ENCODE measurements at places on chromosomes 13 and 19.

GRCh38 chr13:35164324-35164932 is 222.4 kb downstream of the NBEA start:
- no peak for DNase-seq

- DNase-seq: no peak
Observed at GRCh38 chr19:41564515-41565378, 11.2 kb upstream of the CEACAM21 start.

- no peak for DNase-seq
Observed at GRCh38 chr13:76438050-76438449, 448.2 kb downstream of the KCTD12 start.

DNA sequence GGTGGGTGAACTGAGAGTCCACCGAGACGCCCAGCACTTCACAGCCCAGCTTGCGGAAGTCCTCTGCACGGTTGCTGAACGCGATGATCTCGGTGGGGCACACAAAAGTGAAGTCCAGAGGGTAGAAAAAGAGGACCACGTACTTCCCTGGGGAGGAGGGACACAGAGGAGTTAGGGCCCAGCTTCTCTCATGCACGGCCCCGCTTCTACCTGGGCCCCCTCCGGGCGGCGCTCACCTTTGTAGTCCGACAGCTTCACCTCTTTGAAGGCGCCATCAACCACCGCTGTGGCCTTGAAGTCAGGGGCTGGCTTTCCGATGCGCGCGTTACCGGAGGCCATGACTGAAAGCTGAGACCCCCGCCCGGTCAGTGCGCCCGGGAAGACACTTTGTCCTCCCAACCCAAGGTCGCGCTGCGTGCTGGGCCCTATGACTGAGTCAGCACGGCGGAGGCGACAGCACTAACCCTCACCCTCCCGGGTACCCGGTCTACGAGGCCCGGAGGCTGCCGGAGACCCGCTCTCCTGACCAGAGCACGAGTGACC is 606 bp downstream of the PRDX2 start:
- DNase-seq: no peak

DNA sequence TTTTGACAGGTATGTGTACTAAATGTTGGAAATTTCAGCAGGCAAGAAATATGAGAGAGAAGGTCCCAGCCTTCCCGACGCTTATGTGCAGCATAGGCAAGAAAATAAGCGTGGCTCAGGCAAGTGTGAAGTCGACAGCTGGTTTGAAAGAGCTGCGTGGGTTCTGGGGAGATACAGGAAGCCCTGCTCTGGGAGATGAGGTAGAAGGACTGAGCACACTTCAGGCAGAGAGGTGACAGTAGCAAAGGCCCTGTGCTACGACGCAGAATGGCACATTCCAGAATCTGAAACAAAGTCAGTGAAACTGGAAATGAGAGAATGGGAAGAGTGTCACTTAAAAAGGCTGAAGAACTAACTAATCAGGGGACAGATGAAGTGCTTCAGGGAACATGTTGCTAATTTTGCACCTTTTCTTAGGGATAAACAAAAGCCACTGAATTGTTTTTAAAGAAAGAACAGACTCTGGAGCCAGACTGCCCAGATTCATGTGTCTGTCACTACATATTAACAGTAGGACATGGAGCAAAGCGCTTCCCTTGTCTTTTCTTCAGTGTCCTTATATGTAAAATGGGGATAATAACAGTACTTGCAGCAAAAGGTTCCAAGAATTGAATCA is 160.1 kb downstream of the SPRY2 start:
- no peak for DNase-seq

DNA sequence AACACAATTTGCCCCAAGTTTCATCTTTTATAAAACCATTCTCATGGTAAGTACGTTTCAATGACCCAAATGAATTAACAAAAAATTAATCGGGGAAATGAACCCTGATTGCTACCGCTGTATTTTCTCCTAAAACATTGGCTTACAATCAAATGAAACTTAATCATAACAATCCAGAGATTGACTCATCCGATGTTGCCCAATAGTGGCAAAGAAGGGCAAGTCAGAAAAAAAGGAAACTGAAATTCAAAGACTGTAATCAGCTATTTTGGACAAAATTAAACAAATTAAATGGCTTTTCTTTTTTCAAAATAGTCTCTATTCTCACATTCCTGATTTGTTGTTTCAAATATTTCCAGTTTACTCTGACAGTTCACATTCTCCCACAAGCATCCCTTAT is 3.9 kb upstream of the ACOD1 start:
- DNase-seq: no peak

GRCh38 chr13:44400736-44401135 is 27.1 kb downstream of the SERP2 start:
- no peak for DNase-seq

GRCh38 chr19:14616407-14616806 is 33.5 kb downstream of the CLEC17A start:
- no peak for DNase-seq

DNA sequence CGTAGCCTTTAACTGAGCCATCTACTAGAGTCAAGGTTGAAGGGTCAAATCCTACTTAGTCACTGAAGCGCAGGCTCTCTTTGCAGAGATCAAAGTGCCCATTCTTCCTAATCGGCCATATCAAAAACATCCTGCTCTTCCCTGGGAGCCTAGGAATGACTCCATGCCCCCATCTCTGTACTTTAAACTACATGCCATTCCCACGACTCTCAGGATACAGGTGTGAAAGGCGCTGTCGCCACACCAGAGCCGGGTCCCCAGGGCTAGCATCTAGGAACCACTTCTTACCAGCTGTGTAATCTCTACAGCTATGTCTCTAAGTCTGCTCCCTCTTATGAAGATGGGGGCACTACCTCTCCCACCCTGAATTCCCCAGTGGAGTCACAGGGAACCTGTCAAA is 22.3 kb downstream of the IRS2 start:
- no peak for DNase-seq

GRCh38 chr19:8501516-8501915 is 924 bp downstream of the PRAM1 start:
- no peak for DNase-seq

GRCh38 chr19:43784981-43785808 is 4.4 kb upstream of the KCNN4 start:
- DNase-seq: peak; percentile 80

GRCh38 chr13:24381541-24382265 is 72.3 kb downstream of the C1QTNF9 start:
- DNase-seq: no peak

DNA sequence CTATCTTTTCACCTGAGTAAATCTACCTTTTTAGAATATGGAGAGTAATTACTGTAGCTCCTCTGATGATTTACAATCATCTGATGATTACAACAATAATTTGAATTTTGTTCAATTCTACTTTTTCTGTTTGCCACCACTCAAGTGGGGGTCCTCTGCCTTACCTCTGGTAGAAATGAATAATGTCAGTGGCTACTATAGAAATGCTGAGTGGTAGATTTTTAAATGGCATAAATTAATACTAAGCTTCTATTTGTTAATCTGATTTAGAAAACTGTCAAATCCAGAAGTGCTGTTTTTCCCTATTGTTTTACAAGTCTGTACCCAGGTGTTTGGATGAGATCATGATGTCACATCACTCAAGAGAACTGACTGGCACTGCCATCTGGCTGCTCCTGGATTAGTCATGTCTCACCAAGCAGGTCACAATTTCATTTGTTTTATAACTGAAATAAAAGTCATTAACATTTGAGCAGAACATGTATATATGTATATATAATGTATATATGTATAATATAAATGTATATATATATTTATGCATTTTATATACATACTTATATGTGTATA is 494.8 kb downstream of the TBC1D4 start:
- DNase-seq: no peak

- no peak for DNase-seq
Observed at GRCh38 chr13:99553033-99553432, 51.8 kb downstream of the TM9SF2 start.

GRCh38 chr19:37472165-37472564 is 3.0 kb downstream of the ZNF570 start:
- DNase-seq: no peak

GRCh38 chr19:2923510-2923909 is 21.3 kb downstream of the ZNF77 start:
- DNase-seq: no peak

DNA sequence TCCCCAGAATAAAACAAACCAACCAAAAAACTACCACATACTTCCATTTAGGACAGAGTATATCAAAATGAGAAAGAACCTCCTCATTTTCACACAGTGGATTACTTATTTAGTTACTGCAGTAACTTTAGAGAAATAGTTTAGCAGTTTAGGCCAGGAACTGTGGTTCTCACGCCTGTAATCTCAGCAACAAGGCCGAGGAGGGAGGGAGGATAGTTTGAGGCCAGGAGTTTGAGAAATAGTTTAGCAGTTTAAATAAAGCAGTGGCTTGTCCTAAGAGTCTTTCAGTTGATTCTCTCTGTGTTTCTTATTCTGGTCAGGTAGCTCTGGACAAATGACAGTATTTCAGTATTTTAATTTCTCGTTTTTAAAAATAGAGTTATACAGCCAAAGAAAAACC is 9.4 kb downstream of the HMGB1 start:
- DNase-seq: no peak

DNA sequence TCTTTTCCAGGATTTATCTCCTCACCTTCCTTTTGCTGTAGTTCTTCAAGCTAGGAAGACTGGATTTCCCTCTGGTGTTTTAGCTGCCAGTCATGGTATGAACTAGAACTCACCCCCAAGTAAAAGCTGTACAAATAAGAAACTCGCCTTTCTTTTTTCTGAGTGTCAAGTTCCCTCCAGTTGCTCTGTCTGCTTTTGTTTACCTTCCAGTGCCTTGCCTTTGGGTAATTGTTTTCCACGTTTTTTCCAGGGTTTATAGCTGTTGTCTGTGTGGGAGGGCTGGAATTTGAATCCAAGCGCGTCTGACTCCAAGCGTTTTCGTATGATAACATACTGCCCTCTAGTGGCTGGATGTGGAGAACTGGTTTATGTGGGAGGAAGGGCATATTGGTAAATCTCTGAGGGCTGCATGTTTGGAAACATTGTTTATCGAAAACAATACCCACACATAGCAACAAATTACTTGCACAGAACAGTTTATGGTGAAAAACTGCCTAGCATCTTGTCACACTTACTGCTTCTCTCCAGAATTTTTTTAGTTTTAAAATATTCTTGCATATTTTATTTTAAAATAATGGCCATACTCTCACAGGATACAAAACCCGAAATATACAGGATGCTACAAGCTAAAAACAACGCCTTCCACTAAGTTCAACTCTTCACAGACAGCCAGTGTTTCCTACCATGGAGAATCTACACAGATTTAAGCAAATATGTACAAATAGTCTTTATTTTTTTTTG is 19.2 kb downstream of the RCN3 start:
- no peak for DNase-seq

All from Panc1 (cell line).